Right ventricle myocardium superior (tissue), 1 donor: ENCODE measurements at places on chromosomes 5 and 9. TPM values are rescaled to one million over a fixed set of nuclear protein-coding genes. Genes with fewer than 3 reads are reported as not detected.

DNA sequence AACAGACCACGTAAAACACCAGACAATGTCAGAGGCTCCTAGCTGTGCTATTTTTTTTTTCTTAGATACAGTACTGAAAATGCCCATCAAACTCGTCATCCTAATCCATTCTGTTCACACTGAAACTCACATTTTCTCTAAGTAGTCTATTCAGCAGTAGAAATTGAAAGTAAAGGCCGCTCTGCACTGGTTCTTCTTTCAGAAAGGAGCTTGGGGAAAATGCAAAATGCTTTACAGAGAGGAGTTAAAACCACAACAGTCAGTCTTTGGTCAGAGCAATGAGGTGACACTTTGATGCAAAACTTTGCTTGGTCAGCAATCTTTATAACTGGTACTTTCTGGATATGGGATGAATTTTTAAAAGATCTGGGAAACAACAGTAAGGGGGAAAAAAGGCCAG is 43.8 kb upstream of the SUSD1 start:
- DNase-seq: no peak

DNA sequence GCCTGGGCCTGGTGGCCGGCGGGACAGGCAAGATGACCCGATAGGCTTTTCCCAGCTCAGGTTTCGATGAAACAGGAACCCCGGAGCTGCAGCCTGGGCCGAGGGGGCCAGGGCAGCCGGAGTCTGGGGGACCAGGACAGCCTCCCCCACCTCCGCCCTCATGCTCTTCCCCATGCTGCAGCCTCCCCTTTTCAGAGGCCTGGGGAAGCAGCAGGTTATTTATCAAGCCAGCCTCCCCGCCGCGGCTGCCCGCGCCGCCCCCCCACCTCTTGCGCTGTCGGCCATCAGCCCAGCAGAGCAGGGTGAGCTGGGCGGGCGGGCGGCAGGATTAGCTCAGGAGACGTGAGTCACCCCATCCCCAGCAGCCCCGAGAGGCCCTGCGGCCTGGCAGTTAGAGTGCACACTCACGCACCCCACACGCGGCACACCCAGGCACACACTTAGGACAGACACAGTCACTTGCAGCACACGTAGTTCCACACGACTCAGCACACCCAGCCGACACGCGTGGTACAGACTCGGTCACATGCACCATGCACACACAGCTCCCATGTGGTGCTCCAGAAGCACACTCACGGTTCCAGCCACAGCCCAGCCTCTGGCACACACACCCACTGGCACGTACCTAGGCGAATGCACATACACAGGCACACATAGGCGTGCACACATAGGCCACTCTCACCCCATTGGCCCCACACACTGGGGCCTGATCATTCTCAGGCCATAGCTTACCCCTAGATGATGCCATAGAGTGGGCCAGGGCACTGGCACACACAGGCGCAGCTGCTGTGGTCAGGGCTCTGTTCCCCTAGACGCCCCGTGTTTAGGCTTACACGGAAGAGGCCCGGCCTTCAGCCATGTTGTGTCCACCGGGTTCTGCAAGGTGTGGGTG is 13.0 kb downstream of the CXXC5 start:
- DNase-seq: peak; percentile 90

GRCh38 chr5:168449166-168449565 is 37.1 kb upstream of the RARS1 start:
- no peak for DNase-seq

DNA sequence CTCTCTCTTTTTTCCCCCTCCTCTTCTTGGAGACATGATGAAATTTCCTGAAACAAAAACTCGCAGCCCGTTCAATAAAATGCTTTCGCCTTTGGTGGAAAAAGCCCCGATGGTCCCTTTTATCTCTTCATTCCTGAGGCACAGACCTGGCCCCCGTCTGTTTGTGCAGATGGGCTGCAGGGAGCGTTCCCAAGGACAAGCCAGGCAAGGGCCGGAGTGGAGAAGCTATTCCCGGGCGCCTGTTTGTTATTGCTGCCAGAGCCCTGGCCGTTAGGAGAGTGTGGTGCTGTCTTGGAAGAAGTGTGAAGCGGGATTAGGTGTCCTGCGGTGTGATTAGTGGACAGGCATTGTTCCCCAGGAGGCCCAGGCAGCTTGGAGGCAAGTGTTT is 71.9 kb downstream of the SMIM23 start:
- no peak for DNase-seq

- DNase-seq: no peak
Observed at GRCh38 chr5:126417178-126417577, 6.0 kb upstream of the GRAMD2B start.

- DNase-seq: no peak
Observed at GRCh38 chr9:16743375-16743774, 127.1 kb downstream of the BNC2 start.

DNA sequence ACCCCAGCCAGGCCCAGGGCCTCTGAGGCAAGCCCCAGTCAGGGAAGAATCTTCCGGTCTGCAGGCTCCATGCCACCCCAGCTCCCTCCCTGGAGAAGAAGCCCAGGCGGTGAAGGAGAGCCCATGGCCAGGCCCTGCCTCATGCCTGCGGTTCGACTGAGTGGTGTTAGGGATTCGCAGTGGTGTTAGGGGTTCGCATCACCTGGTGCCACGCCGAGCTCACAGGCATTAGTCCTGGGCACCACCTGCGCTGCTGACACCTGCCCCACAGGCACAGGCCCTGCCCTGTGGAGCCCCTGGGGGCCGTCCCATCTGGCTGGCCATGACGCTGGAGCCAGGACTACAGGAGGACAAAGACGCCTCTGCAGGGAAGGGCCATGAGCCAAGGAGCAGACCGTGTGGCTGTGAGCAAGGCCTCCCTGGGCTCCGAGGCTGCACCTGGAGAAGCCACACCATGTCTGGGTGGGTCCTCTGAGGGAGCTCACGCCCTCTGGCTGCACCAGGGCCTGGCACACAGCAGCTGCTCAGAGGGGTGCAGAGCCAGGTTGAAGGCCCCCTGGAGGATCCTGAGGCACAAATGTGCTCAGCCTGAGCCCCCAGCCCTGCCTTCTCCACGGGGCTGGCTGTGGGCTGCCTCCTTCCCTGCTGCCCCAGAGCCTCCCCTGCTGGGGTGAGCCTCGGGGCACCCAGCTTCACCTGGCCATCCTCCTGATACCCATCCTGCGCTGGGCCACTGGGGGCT is 27.6 kb upstream of the RNF130 start:
- no peak for DNase-seq

DNA sequence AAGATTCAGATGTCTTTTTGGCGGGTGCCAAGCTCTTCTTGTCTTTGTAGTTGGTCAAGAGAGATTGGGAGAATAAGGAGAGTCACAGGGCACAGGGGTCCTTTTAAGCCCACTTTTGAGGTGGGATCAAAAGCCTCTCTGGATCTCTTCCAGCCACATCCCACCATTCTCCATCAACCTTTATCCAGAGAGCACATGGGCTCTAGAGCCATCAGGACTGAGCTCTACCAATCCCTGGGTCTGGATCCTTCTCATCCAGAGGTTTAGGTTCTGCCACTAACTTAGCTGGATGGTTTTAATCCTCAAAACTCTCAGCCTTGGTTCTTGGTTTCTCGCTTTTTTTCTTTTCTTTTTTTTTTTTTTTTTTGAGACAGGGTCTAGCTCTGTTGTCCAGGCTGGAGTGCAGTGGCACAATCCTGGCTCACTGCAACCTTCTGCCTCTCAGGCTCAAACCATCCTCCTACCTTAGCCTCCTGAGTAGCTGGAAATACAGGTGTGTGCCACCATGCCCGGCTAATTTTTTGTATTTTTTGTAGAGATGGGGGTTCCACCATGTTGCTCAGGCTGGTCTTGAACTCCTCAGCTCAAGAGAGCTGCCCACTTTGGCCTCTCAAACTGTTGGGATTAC is 44.6 kb upstream of the MATR3 start:
- DNase-seq: no peak

GRCh38 chr9:19119801-19120440 is 7.4 kb downstream of the PLIN2 start:
- DNase-seq: no peak

DNA sequence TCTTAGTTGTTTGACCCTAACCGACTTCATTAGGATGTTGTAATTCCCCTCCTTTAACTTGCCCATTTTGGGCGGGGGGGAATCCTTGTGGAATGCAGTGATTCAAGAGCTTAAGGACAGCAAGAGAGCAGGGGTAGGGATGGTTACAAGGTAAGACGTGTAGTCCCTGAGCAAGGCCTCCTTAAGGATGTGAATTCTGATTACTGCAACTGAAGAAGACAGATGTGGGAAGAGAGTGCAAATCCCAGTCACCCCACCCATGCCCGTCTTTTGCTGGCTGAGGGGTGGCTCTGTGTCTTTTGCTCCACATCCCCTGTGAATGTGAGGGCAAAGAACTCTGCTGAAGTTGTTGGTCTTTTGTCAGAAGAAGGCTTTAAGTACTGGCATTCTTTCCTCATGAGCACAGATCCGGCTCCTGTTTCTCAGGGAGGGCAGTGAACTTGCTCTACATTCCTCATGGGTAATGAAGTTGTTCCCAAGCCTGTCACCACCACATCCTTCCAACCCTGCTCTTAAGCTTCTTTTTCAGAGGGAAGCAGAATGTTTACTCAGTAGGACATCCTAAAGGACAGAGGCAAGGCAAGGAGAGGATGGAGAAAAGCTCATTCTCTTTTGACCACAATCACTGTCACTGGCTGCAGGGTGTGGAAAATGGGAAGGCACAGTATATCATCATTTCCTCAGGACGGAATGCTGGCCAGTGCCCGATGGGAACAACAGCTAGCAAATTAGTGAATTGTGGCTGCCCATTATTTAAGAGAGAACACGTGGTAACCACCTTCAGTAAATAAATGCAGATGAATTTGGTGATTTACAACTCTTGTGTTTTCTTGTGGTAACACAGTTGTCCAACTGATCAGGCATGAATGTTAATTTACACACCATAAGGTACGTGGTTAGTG is 61.5 kb downstream of the RAI14 start:
- no peak for DNase-seq

- DNase-seq: peak; percentile 53
Observed at GRCh38 chr9:79817438-79818004, 245.8 kb downstream of the TLE4 start.

GRCh38 chr5:118990582-118990981 is 2.2 kb upstream of the DTWD2 start:
- DNase-seq: no peak

- peak; percentile 100 for DNase-seq
Observed at GRCh38 chr9:125241000-125241862, at the start of gene HSPA5. Gene HSPA5, minus strand, starts transcription at chr9:125241343. Its CDS starts 217 bp downstream, at chr9:125241126.

GRCh38 chr5:92980491-92980890 is 600.5 kb downstream of the NR2F1-AS1 start:
- no peak for DNase-seq

DNA sequence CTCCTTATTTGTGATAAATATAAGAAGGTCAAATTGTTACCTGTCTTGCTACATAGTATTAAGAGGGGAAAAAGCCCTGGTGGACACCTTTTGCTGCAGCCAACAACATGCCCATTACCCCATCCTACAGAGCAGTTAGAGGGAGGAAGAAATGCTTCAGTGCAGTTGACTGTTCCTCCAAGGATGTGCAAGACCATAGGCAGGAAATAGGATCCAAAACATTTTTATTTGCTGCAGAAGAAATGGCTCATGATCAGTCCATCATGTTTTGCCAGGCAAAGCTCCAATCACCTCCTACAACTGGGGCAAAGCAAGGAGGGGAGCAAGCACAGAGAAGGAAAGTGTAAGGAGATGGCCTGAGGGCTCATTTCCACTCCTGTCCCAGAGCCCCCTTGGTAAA is 399.1 kb upstream of the PIK3R1 start:
- DNase-seq: no peak

DNA sequence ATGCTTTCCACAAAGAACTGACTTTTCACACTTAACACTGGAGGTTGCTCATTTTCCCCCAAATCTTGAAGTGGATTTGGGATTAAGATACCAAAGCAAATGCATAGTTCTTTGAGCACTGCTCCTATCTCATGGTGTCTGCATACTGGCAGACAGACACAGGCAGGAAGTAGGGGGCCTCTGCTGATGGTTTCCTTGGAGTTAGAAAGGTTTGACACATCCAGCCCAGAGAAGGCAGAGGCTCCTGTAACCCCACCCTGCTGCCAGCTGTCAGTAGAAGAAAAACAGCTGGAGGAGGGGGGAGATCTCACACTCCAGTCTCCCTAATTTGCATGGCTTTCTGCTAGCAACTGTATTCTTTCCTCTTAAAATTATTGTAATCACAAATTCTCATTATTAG is 44.1 kb downstream of the APTX start:
- no peak for DNase-seq

DNA sequence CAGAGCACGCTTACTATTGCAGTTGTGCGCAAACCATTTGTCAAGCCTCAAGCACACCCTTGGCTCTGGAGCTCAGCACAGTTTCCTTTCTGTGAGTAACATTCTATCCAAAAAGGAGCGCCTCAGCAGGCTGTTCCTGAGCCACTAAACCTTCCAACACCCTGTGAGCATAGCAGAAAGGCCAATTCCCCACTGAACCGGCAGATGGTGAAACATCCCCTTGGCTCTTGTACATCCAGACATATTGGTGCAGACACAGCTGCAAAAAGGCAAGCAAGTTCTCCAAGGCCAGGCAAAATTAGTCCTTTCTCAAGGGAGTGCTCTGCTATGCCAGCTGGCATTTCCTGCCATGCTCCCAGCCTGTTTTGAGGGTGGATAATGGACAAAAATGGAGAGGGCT is 44.1 kb upstream of the CEMIP2 start:
- DNase-seq: peak; percentile 59

DNA sequence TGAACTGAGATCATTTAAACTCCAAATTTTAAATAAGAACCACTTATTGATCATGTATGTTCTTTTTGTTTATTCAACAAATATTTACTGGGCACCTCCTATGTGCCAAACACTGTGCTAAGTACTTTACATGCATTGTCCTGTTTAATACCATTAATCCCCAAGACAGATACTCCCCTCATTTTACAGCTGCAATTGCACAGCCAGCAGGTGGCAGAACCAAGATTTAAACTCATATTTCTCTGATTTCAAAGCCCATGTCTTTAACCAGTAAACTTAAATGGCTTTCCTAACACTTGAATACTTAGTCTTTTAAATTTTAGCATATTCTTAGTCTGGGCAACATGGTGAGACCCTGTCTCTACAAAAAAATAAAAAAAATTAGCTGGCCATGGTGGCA is 43.4 kb upstream of the KIAA1958 start:
- no peak for DNase-seq

- no peak for DNase-seq
Observed at GRCh38 chr9:126612813-126613641, 701 bp upstream of the LMX1B start.

- no peak for DNase-seq
Observed at GRCh38 chr5:50786073-50786472, 119.6 kb downstream of the PARP8 start.

RNF183 gene
- not detected for total RNA-seq

ENTREP1 gene
- total RNA-seq: 18.7 TPM

SVEP1 gene
- total RNA-seq: 6.8 TPM

ADAMTSL1 gene
- total RNA-seq: 0.56 TPM

FGD3 gene
- total RNA-seq: 2.7 TPM

ADAMTS19 gene
- 0.81 TPM for total RNA-seq

OR13C5 gene
- total RNA-seq: not detected

C5 gene
- total RNA-seq: 1.0 TPM

MAP1B gene
- 49.7 TPM for total RNA-seq

C8G gene
- total RNA-seq: 1.1 TPM

CATSPER3 gene
- 0.32 TPM for total RNA-seq

PPP3R2 gene
- total RNA-seq: not detected

SNAPC4 gene
- total RNA-seq: 3.3 TPM
